ENCODE measurements at places on chromosomes 3 and 15. TPM values are rescaled to one million over a fixed set of nuclear protein-coding genes. Genes with fewer than 3 reads are reported as not detected.

- no peak for DNase-seq
- no peak overlapping the region for H3K4me3 ChIP-seq
- H3K27me3 ChIP-seq: no peaks in the 10 kb centered on the region
- no peaks in the 10 kb centered on the region for H3K36me3 ChIP-seq
- H3K27ac ChIP-seq: no peak overlapping the region
Observed at GRCh38 chr3:15932348-15933300, 134.8 kb upstream of the ANKRD28 start.

The CHRNA5 gene
- 1.4 TPM for total RNA-seq

- no peaks in the 10 kb centered on the region for H3K36me3 ChIP-seq
- DNase-seq: no peak
- peak overlapping the region; percentile 31 for H3K27ac ChIP-seq
- peaks cover 20% of the 10 kb centered on the region for H3K4me1 ChIP-seq
- H3K4me3 ChIP-seq: no peak overlapping the region
Observed at GRCh38 chr3:178671791-178672190, 135.6 kb downstream of the KCNMB2 start.

The GOLGA6L9 gene
- 3.6 TPM for total RNA-seq

GRCh38 chr3:196517162-196517800, 2.1 kb upstream of the SMCO1 start:
- no peaks in the 10 kb centered on the region for H3K27me3 ChIP-seq
- no peak for DNase-seq
- H3K4me3 ChIP-seq: no peak overlapping the region
- H3K36me3 ChIP-seq: no peaks in the 10 kb centered on the region
- H3K27ac ChIP-seq: no peak overlapping the region
- H3K4me1 ChIP-seq: no peaks in the 10 kb centered on the region

DNA sequence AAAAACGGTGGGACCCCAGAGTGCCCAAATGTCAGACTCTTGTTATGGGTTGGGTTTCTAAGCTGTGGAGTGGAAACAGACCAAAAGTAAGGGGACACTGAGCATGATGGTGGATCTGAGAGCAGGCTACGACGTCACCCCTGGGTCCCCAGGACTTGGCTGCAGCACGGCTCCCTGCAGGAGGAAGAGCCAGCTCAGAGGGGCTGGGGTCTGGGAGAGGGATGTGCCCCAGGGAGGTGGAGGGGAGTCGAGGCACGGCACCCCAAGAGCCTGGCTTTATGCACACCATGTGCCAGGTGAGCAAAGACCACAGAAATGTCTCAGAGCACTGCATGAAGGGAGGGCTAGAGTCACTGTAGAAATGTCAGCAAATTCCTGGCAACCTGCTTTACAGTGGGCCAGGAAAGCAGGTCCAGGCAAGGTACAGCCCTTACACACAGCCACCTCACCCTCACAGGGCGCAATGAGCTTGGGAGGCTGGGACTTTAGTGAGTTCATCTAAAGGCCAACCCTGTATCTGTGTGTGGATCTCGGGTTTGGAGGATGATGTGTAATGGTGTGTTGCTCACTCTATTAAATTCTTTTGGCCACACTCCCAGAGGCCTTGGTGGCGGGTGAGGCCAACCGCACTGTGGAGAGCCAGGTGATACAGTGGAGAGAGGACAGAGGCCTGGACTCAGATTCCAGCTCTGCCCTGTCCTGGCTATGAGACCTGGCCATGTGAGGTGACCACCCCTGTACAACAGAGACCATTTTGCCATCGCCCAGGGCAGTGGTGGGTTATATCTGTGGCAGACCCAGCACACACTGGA, 14.1 kb downstream of the CTSH start:
- peaks cover 31% of the 10 kb centered on the region for H3K36me3 ChIP-seq
- H3K4me1 ChIP-seq: peaks cover 30% of the 10 kb centered on the region
- H3K27ac ChIP-seq: no peak overlapping the region
- H3K4me3 ChIP-seq: no peak overlapping the region

The KBTBD12 gene
- 5.9 TPM for total RNA-seq

- no peaks in the 10 kb centered on the region for H3K4me1 ChIP-seq
- no peak for DNase-seq
- no peak overlapping the region for H3K27ac ChIP-seq
- H3K36me3 ChIP-seq: no peaks in the 10 kb centered on the region
Observed at GRCh38 chr3:169143506-169143905, 520.0 kb downstream of the MECOM start.

The HIGD1A gene
- total RNA-seq: 158 TPM

The TLE3 gene
- total RNA-seq: 82.0 TPM

DNA sequence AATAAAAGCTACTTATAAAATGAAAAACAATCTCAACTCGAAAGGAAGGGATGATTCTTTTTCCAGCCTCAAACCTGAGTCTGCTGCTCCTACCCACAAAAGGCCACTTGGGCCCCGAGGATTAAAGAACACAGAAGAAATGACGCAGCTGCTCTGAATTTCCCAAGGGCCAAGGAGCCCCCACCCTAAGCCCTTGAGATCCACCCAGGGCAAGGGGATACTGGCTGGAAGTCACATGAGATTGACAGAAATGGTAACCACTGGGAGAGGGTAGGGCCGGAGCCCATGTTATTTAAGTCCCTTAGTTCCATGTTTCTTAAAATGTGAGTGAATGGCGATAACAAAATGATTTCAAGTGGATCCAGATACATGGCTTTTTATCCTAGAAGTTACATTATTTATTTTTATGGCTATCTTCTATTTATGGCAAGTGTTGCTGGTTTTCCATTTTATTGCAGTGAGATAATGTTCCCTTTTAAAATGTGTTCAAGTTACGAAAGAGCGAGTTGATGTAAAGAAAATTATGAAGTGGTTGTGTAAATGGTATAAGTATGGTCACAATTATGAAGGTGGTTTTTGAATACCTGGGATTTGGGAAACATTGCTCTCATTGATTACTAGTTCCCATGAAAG, 16.8 kb downstream of the IGDCC4 start:
- H3K27ac ChIP-seq: no peak overlapping the region
- DNase-seq: no peak
- H3K4me1 ChIP-seq: no peaks in the 10 kb centered on the region
- H3K27me3 ChIP-seq: no peaks in the 10 kb centered on the region
- H3K4me3 ChIP-seq: no peak overlapping the region
- no peaks in the 10 kb centered on the region for H3K36me3 ChIP-seq

- H3K4me3 ChIP-seq: no peak overlapping the region
- peaks cover 10% of the 10 kb centered on the region for H3K4me1 ChIP-seq
- H3K27me3 ChIP-seq: no peaks in the 10 kb centered on the region
- H3K36me3 ChIP-seq: no peaks in the 10 kb centered on the region
- H3K27ac ChIP-seq: peak overlapping the region; percentile 44
- no peak for DNase-seq
Observed at GRCh38 chr3:52077925-52078324, 21.6 kb upstream of the DUSP7 start.

DNA sequence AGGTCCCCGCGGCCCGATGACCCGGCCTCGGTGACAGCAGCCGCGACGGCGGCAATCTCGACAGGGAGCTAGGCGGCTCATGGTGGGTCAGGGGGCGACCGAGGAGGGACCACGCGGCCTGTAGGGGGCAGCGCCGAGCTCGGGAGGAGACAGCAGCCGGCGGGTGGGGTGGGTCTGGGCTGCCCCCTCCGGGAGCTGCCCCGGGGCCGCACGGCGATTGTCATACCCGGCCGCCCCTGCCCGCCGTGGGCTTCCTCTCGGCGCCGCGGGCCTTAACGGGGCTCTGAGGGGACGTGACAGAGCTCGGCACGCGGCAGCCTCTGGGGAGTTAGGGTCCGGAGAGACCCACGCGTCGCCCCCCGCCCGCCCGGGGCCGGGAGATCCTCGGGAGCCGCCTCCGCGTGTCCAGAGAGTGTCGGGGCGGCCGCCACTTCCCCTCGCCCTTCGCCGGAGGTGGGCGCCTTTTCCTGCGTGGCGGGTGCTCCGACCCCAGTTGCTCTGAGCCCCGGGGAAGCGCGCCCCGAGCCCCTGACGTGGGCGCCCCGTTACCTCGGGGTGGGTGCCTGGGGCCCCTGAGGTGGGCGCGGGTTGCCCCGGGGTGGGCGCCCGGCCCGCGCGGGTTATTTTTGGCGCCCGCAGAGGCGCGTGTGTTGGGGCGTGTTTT, 539 bp upstream of the PLCL2 start:
- DNase-seq: peak; percentile 77
- peak overlapping the region; percentile 82 for H3K27ac ChIP-seq
- H3K4me1 ChIP-seq: no peaks in the 10 kb centered on the region
- H3K27me3 ChIP-seq: no peaks in the 10 kb centered on the region
- H3K4me3 ChIP-seq: peak overlapping the region; percentile 81
- no peaks in the 10 kb centered on the region for H3K36me3 ChIP-seq

- H3K27ac ChIP-seq: no peak overlapping the region
- H3K36me3 ChIP-seq: no peaks in the 10 kb centered on the region
- no peaks in the 10 kb centered on the region for H3K27me3 ChIP-seq
- no peak for DNase-seq
- H3K4me1 ChIP-seq: peaks cover 55% of the 10 kb centered on the region
- no peak overlapping the region for H3K4me3 ChIP-seq
Observed at GRCh38 chr15:94411285-94411684, 179.9 kb downstream of the MCTP2 start.

The CERS3 gene
- not detected for total RNA-seq

GRCh38 chr15:89852342-89852995, 37.8 kb upstream of the ANPEP start:
- H3K4me1 ChIP-seq: no peaks in the 10 kb centered on the region
- peaks cover 12% of the 10 kb centered on the region for H3K36me3 ChIP-seq
- no peak overlapping the region for H3K4me3 ChIP-seq
- DNase-seq: no peak

DNA sequence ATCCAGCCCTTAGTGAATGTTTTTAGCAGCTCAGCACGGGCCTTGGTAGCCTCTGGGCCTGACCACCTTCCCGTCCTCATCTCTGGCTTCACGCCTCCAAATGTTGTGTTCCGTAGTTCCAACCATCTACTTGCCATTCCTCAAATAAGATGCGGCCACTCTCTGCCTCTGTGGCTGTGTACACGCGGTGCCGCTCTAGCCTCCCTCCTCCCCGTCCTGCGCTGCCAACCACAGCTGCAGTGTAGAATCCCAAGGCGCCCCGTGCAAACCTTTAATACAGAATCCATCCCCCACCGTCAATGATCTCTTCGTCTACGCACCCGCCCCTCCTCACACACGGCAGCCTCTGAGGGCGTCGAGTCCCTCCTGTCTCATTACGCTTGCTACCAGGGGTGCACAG, 77.2 kb downstream of the VGLL4 start:
- no peaks in the 10 kb centered on the region for H3K27me3 ChIP-seq
- H3K27ac ChIP-seq: no peak overlapping the region
- no peak overlapping the region for H3K4me3 ChIP-seq
- peaks cover 38% of the 10 kb centered on the region for H3K36me3 ChIP-seq

GRCh38 chr15:75008629-75009326, 13.4 kb downstream of the SCAMP5 start:
- no peaks in the 10 kb centered on the region for H3K27me3 ChIP-seq
- no peaks in the 10 kb centered on the region for H3K4me1 ChIP-seq
- H3K4me3 ChIP-seq: no peak overlapping the region

DNA sequence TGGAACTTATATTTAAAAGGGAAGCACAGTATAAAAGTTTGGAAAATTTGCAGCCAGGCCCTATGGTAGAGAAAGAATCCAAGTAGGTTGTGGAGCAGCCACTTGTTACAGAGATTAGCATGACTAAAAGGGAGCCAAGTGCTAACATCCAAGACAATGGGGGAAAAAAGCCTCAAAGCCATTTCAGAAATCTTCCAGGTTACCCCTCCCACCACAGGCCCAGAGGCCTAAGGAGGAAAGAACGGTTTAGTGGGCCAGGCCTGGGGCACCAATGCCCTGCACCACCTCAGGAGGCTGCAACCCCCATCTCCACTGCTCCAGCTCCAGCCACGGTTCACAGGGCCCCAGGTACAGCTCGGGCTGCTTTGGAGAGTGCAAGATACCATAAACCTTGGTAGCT, 69.9 kb downstream of the IGF2BP2 start:
- no peaks in the 10 kb centered on the region for H3K36me3 ChIP-seq
- H3K27ac ChIP-seq: no peak overlapping the region
- no peak for DNase-seq
- peaks cover 3% of the 10 kb centered on the region for H3K4me1 ChIP-seq

The TBC1D2B gene
- total RNA-seq: 45.4 TPM

The CPLX3 gene
- total RNA-seq: not detected

GRCh38 chr3:14273901-14274611, 95.4 kb downstream of the LSM3 start:
- H3K27me3 ChIP-seq: peaks cover 7% of the 10 kb centered on the region
- no peaks in the 10 kb centered on the region for H3K4me1 ChIP-seq
- H3K4me3 ChIP-seq: no peak overlapping the region
- no peak for DNase-seq
- H3K27ac ChIP-seq: no peak overlapping the region

The ARHGAP11A gene
- total RNA-seq: 1.6 TPM

DNA sequence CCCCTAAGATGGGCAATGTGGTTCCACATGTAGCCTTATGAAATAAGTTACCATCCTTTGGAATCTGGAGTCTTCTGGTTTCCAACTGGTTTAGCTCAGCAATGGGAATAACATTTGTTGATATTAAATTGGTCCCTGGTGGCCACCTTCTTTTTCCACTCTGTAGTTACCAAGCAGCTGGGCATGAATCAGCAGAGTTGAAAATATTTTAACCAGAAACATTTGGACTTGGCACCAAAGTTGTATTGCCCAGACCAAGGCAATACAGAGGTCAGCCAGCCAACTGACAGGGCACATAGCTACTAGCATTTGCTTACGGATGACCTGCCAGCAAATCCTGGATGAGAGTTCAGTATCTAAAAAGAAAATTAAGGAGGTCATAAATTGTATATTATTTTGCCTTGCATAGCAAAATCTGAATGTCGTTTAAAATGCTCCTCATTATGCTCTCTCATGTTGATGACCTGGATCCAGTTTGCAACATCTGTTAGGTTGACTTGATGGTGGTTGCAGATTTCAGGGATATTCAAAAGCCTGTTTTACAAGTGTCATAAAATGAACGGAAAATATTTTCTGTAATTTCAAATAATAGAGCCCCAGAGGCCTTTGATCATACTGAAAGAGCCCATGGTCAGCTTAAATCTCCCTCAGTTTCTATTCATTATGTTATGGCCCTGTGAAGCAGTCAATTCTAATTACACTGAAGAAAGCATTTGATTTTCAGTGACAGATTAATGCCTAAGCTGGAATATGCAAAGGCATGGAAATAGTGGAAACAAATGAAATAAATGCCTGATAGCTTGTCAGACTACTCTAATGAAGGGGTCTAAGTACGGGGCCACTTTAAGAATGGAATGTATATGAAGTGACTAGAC, 54.6 kb downstream of the PPM1L start:
- H3K27ac ChIP-seq: peak overlapping the region; percentile 68
- H3K36me3 ChIP-seq: no peaks in the 10 kb centered on the region
- H3K27me3 ChIP-seq: no peaks in the 10 kb centered on the region

The DENND6A gene
- total RNA-seq: 23.8 TPM

DNA sequence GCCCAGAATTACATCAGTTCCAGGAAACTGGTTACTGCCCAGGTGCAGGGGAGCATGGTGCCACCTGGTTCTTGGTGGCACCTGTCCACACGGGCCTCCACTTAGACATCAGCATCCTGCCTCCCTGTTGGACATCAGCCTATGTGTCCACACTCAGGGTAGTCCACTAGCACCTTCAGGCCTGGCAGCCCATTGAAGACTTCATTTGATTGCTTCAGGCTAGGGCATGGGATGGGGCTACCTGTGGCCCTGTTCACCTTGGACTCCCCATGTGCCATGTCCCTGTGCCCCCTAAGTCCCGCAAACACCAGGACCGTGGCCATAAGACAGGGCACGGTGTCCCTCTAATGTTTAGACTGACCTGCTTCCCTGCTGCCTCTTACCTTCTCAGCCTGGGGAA, 30.9 kb downstream of the CYP8B1 start:
- H3K36me3 ChIP-seq: no peaks in the 10 kb centered on the region
- no peak for DNase-seq
- peaks cover 22% of the 10 kb centered on the region for H3K4me1 ChIP-seq
- peak overlapping the region; percentile 77 for H3K27ac ChIP-seq
- H3K27me3 ChIP-seq: no peaks in the 10 kb centered on the region
- no peak overlapping the region for H3K4me3 ChIP-seq

- no peak overlapping the region for H3K27ac ChIP-seq
- no peaks in the 10 kb centered on the region for H3K4me1 ChIP-seq
- no peak for DNase-seq
- H3K4me3 ChIP-seq: no peak overlapping the region
- no peaks in the 10 kb centered on the region for H3K27me3 ChIP-seq
Observed at GRCh38 chr15:53511175-53511574, 248.3 kb downstream of the WDR72 start.

Data from sigmoid colon (tissue), 7 donors.